NCI-H2107 (cell line): ENCODE measurements at places on chromosomes 1 and 21.

- no peak for DNase-seq
These were observed 21.2 kb upstream of the JUN start for GRCh38 chr1:58804853-58805565.

- no peak for DNase-seq
These were observed 624.8 kb upstream of the PTBP2 start for GRCh38 chr1:96096613-96097321.

- DNase-seq, result no peak
These were observed 43.2 kb downstream of the SLC44A3 start for GRCh38 chr1:94863297-94863911.

- DNase-seq, result no peak
These were observed 15.2 kb downstream of the NDC1 start for GRCh38 chr1:53822931-53823330.

GRCh38 chr1:920010-920409 lies 3.7 kb upstream of the SAMD11 start:
- DNase-seq, result no peak

DNA sequence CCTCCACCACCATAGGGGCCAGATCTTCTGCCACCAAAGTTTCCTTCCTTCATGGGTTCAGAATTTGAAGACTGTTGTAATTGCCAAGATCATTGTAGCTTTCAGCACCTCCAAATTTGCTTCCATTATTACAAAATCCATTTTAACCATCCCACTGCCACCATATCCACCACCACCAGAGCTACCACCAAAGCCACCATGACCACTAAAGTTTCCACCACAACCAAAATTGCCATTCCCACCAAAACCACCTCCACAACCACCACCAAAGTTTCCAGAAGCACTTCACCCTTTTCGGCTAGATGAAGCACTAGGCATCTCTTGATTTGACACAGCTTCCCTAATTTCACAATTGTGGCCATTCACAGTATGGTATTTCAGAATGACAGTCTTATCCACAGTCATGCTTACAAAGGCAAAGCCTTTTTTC lies 45.2 kb downstream of the SLC30A7 start:
- no peak for DNase-seq

GRCh38 chr1:118481126-118481525 lies 296.1 kb upstream of the SPAG17 start:
- no peak for DNase-seq

- no peak for DNase-seq
These were observed 411.8 kb upstream of the ESRRG start for GRCh38 chr1:217134857-217135568.

DNA sequence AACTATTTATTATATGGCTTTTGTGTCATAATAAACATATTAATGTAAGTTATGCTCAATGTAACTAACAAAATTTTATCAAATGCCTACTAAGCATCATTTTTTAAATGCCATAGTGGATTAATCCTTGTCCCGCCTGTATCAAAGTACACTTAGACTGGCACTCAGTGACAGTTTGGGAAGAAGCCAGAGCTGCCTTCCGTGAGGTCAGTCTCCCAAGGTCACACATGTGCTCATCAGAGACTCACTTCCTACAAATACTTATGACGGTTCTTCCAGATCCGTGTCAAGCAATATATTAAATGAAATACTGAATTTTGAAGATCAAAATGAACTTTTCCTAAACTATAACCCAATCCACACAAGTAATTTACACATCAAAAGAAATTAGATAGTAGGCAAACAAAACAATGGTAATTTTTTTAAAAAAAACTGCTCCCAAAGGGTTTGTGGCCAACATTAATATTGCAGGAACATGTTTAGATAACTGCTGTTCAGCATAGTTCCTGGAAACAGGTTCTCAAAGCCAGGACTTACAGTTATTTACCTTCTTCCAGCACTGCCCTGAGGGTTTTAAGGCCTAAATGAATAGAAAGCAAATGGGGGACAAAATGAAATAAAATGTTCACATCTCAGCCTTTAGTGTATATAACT lies 27.2 kb downstream of the WLS start:
- DNase-seq, result no peak
